ENCODE measurements at places on chromosomes 5 and 9.

DNA sequence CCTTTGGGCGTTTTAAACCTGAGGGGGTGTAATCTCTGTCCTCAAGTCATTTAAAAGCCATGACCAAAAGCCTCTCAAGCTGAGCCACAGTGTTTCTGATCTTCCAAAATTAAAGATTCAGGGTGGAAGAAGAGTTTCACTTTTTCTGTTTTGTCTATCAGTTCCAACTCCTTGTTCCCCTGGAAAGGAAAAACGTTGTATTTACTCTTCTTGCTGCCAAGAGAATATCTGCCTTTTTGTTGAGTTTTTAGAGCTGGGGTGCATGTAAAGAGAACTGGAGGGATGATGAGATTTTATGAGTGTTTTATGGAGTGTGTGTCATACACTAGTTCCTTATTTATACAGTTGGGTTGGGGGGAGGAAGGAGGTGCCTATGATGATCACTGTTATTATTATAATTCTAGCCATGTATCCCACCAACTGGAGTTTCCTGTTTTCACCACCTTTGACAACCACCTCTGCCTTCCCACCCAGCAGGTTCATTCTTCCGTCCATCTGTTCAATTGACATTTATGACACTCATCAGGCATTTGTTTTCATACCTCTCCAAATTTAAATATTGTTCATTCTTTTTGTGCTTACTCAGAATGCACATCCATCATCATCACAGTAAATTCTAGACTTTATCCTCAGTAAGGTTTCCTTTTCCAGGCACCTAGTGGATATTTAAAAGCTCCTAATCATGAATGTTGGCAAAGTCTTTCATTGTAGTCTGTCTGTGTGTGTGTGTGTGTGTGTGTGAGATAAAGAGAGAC, 97.9 kb upstream of the MPDZ start:
- DNase-seq: no peak

- DNase-seq: no peak
These were observed 4.9 kb upstream of the MAPK9 start for GRCh38 chr5:180296771-180297170.

DNA sequence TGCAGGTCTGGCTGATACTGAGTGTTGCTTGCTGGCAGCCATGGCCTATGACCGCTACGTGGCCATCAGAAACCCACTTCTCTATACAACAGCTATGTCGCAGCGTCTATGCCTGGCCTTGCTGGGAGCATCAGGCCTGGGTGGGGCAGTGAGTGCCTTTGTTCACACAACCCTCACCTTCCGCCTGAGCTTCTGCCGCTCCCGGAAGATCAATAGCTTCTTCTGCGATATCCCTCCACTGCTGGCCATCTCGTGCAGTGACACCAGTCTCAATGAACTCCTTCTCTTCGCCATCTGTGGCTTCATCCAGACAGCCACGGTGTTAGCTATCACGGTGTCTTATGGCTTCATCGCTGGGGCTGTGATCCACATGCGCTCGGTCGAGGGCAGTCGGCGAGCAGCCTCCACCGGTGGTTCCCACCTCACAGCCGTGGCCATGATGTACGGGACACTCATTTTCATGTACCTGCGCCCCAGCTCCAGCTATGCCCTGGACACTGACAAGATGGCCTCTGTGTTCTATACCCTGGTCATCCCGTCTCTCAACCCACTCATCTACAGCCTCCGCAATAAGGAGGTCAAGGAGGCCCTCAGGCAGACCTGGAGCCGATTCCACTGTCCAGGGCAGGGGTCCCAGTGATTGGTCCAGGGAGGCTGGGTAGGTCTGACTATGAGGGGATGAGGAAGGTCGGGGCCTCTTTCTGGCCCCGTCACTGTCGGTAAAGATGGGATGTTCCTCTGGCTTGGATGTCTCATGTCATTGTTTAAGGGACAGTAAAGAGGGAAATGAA, 718 bp downstream of the OR5C1 start:
- no peak for DNase-seq

DNA sequence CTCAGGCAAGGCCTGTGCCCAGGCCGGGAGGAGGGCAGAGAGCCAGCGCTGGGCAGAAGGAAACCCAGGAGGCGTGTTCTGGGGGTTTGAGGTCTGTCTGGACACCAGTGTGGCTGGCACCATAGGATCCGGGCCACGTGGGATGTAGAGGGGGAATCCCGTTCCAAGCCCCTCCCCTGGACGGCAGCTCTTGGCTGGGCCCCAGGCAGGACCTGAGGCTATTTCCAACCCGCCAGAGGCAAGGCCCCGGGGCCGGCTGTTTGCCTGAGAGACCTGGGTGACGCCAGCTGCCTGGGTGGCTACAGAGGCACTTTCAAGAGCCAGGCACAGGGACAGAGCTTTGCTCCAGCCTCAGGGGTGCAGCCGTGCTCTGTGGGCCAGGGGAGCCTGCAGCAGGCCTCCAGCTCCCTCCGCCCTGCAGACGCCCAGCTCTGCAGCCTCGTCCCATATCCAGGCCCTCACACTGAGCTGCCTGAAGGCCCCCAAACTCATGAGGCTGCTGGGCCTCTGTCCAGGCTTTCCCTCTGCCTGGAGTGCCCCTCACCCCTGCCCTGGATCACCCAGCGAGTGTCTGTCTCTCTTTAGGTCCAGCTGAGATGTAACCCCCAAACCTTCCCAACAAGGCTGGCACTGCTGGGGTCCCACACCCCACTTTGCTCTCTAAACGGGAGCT, 56.6 kb upstream of the EGFL7 start:
- no peak for DNase-seq

GRCh38 chr5:126410623-126411022, 12.6 kb upstream of the GRAMD2B start:
- no peak for DNase-seq

GRCh38 chr9:132006677-132007370, 72.8 kb downstream of the MED27 start:
- DNase-seq: no peak

GRCh38 chr5:76202182-76202581, 119.0 kb downstream of the SV2C start:
- DNase-seq: no peak

DNA sequence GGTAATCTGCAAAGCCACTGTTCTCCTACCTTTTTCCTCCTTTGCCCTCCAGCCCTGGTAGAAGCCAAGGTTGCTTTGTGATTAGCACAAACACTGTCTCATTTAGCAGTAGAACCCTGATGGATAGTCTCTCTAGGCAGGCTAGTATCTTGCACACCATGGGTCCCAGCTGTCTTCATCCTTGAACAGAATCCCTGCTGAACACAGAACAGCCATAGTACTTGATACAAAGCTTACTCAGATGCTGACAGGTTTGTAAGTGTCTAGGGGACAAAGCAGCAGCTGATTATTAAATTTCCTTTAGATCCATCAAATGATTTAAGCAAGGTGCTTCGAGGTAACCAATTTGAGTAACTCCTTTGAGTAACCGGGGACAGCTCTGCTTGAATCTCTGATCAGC, 163.7 kb upstream of the PPP1R2B start:
- DNase-seq: no peak

DNA sequence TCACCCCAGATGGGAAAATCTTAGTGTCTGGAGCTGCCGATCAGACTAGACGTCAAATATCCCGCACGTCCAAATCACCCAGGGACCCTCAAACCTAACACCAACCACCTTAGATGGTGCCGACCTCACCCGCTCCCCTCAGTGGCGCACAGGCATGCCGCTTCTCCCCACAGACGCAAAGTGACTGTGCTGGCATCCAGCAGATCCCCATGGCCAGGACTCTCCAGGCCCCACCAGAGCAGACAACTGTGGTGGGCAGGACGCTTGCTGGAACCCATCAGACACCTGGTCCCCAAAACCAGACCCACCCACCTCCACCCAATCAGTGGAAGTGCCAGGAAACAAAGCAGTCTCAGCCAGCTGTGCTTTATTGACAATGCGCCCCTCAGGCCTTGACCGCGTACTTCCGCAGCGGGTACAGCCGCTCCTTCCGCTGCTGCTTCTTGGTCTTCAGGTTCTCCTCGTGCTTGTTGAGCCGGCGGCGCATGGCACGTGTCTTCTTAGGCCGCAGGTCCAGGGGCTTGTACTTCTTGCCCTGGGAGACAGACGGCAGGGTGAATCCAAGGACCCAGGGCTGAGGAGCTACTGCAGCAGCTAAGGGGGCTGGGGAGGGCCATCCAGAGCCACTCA, 4.1 kb downstream of the RPL35 start:
- DNase-seq: no peak

- no peak for DNase-seq
These were observed 200.8 kb downstream of the MAT2B start for GRCh38 chr5:163706053-163706771.

- DNase-seq: no peak
These were observed 159.5 kb upstream of the GRAMD2B start for GRCh38 chr5:126263591-126264184.

DNA sequence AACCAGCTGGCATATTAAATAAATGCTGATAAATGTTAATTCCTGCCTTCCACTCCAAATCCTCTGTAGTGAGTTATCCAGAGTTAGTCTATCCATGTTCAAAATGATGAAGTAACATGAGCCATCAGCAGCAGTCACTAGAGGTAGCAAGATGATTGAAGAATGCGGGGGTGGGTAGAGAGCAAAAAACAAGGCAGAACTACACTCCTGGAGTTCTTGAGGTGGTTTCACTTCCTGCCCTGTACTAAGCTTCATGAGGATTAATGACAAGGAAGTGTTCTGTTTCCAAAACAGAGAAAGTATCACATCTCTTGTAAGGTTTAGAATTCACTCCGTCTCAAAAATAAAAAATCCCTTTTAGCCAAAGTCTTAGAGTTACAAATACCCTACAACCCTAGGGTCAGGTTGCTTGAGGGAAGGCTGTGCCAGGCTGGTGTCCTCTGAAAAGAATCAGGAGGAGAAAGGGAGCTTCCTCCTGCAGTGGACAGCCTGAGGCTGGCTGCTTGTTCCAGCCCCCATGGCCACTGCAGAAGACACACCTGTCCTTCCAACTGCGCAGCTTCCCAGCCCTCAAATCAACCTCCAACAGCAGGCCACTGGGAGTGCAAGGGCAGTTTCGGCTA, 180.2 kb downstream of the DENND1A start:
- DNase-seq: no peak

DNA sequence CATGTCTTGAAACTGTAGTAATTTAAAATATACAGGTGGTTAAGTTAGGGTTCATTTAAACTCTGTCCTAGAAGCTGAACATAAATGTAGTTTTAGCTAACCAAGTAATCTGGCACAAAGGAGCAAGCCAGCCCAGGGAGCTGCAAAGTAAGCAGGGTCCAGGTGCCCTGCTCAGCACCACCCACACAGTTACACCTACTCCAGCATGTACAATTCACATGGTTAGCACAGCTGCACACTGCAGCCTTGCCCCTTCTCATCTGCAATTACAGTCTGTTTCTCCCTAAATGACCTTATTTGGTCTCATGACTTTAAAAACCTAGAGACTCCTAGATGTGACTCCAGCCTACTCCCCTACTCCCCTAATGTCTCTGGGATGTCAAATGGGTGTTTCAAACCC, 128.4 kb downstream of the EPB41L4A start:
- no peak for DNase-seq

GRCh38 chr9:136055715-136056545, 39.2 kb downstream of the NACC2 start:
- no peak for DNase-seq

DNA sequence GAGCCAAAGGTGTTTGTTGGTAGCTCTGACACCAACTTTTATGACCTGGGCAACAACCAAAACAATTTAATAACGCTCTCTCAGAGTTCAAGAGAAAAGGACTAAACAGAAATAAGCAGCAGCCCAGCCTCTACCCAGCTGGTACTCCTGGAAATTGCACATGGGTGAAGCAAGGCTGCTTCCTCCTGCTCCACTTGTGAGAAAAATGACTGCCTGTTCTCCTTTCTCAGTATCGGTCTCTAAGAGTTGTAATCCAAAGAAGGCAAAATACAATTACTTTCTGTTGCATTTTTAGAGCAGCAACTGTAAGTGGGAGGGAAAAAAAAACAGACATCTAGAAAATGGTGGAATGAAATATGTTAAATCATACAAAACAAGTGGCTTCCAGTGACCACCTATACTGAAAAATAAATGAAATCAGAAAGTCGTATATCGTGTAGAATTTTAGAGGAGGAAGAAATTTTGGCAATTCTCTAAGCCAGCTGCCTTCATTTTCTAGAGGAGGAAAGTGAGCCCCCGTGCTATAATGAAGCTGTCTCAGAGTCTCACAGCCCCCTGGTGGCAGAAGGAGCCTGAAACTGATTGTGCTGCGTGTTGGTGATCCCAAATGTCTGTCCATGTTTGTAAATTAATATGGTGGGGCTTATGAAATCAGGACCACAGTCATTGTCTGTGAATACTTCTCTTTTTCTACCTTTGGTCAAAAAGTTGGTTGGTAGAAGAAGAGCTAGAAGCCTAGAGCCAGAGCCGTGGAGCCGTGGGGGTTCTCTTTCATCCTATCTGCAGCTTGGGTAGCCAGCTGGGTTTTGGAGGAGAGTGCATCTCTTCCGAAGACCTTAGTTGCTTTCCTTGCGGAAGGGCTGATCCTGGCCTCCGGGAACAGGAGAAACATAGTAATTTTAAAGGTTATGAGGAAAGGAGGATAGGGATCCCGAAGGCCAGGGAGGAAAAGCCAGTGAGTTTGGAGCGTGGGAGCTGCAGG, 139.9 kb downstream of the PIP5K1B start:
- DNase-seq: no peak

DNA sequence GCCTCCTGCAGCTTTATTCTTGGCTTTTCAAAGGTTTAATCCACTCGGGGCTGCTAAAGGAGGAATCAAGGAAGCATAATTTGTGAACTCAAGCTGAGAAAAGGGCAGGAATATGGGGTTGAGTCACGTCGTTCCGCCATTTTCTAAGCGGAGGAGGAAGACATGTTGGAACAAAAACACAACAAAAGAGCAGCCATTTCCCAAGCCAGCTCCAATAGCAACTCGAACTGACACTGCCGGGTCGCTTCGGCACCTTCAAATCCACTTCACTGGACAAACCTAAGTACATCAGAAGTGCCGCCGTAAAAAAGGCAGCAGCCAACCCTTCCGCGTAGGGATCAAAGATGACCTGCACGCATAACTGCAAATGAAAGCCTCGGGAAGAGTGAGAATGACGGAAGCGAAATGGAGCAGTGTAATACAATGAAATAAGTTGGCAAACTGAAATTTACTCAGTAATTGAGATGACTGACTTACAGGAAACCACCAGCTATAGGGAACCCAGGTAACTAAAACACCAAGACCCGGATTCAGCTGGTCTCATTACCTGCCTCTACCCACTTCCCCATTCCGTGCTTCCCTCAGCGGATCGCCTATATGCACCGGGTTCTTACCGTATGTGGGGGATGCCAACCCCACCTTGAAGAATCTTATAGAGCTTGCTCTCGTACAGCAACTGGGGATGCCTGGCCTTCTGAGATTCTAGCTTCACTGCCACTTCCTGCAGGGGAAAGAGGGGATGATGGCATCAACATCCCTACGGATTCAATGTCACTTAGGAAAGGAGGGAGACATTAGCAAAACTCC, 1.6 kb downstream of the CSNK1A1 start:
- no peak for DNase-seq

GRCh38 chr9:123527981-123528380, 172.0 kb downstream of the CRB2 start:
- DNase-seq: no peak

- no peak for DNase-seq
These were observed 597.2 kb upstream of the CDH10 start for GRCh38 chr5:25241981-25242380.

Measured in stimulated activated CD8-positive, alpha-beta memory T cell treated with anti-CD3 and anti-CD28 coated beads, Interleukin-4, amount 100 ng/mL, for 1 hour (primary cell).